ENCODE measurements at places on chromosomes 3 and 15.
A peak's percentile ranks its signal among the peaks of the same experiment; 100 is the strongest.

- DNase-seq = peak; percentile 57
These were observed 52.2 kb downstream of the SEMA5B start for GRCh38 chr3:122975163-122975923.

- DNase-seq = no peak
These were observed 92.5 kb upstream of the MEX3B start for GRCh38 chr15:82138306-82138705.

GRCh38 chr15:68553314-68553993 lies 25.3 kb upstream of the CORO2B start:
- no peak for DNase-seq

DNA sequence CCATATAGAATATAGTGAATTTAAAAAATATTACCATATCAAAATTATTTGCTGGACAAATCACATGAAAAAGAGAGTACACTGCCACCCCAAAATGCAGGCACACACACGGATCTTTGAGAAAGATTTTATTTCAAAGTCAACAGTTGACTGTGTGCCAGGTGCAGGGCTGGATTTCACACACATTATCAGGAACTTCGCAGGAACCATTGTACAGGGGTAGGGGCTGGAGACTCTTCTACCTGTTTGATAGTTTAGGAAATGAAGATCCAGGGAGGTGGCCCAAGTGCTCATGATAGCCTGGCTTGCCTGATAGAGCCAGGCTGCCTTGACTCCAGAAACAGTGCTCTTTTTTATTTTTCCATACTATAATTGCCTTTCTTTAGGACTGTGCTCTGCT lies 54.2 kb downstream of the IL1RAP start:
- DNase-seq = no peak

DNA sequence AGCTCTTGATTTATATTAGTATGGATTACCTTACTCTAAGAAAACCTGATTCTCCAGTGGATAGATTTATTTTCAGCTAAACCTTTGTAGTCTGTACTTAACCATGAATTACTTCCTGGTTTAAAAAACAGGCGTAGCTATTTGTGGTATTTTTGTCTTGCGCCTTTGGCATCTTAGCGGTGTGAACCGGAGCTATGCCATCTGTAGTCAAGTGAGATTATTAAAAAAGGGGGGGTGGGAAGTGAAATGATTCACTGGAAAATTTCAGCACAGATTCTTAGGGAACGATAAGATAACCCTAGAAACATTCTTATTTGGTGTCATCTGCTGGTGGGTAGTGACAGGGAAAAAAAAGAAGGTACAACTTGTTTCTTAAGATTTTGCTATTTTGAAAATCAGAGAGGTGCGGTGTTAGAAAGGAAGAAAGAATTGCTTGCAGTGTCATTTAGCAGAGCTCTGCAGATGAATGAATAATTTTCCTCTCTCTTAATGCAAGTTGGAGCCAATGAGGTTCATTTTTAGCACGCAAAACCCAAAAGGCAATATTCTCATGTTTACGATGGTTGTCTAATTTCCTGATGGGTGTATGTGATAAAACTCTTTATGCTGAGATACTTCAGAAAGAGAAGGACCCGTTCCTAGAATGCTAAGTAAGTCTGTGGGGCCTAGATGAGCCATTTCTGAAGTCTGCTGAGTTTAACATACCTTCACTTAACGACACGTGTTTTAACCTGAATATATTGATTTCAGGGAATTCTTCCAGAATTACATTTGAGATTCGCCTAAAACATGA lies 44.0 kb downstream of the PSMD6 start:
- peak; percentile 66 for DNase-seq

DNA sequence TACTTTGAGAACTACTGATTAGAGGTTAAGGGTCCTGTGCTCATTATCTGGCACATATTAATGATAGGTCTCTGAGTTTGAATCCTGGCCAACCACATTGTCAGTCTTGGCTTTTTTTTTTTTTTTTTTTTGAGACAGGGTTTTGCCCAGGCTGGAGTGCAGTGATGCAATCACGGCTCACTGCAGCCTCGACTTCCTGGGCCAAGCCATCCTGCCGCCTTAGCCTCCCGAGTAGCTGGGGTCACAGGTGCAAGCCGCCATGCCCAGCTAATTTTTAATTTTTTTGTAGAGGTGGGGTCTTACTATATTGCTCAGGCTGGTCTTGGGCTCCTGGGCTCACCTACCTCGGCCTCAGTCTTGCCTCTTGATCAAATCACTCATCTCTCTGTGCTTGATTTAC lies 547 bp upstream of the PCCB start:
- DNase-seq = no peak

- DNase-seq = no peak
These were observed 439.3 kb upstream of the ARPP21 start for GRCh38 chr3:35200056-35200455.

GRCh38 chr15:99404454-99404853 lies 153.2 kb downstream of the LRRC28 start:
- no peak for DNase-seq

DNA sequence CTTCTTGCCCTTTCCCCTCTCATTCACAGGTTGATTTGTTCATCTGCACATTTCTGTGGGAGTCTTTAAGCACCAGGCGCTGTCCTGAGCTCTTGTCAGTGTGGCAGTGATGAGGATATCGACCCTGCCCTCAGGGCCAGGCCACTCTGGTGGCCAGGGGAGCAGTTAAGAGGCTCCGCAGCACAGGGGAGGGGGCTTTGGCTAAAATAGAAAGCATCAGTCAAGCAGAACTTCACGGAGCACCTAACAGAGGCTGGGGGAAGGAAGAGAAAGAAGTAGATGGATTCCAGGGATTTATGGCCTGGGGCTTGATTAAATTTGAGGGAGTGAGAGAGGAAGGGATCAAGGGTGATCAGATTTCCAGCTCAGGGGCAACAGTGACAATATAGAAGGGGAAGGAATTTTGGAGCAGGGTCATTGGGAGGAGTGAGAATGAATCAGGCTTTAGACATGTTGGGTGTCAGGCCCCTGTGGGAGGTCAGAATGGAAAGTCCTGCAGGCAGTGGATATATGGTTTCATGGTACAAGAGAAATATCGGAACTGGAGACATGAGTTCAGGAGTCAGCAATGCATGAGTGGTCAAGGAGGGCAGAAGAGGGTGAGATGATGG lies 73.0 kb upstream of the GLCE start:
- no peak for DNase-seq

Measured in immature natural killer cell (primary cell).